Cortex of kidney (tissue), 1 donor: ENCODE measurements at places on chromosomes 12 and 14.

DNA sequence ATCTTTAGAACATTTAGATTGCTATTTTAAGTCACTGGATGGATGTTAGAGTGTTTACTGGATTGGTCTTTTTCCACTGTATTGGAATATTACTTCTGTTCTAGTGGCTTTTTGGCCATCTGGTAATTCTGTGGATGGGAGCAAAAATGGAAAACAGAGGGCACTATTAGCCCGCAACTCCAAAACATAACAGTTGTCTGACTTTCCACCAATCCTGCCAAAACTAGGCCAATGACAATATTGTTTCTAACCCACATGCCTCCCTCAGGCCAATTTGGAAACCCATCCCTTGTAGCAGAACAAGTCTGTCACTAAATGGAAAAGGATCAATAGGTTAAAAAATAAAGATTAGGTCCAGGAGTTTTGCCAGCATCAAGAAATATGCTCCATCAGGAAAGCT, 97.8 kb downstream of the ETNK1 start:
- no peak for DNase-seq

- no peak for DNase-seq
Measured at GRCh38 chr12:101698800-101699347, 1.4 kb downstream of the CHPT1 start.

DNA sequence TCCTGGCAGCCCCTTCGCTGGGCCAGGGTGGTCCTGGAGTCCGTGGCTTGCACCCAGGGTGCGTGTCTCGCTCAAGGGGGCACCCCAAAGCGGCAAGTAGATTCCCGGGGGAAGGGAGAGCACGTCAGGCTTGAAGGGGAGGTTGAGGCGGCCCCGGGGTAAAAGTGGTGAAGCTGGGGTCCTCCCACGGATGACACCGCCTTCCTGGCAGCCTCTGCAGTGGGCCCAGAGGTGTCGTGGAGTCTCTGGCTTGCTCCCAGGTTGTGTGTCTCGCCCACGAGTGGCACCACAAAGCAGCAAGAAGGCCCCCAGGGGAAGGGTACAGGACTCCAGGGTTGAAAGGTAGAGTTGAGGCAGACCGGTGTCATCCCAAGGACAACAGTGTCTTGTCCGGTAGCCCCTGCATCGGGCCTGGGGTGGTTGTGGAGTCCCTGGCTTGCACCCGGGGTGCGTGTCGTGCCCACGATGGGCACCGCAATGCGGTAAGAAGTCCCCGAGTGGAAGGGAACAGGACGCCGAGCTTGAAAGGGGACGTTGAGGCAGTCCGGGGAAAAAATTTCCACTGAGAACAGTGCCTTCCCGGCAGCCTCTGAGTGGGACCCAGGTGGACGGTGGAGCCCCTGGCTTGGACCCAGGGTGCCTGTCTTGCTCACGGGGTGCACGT, 158.0 kb upstream of the ALG10B start:
- no peak for DNase-seq

DNA sequence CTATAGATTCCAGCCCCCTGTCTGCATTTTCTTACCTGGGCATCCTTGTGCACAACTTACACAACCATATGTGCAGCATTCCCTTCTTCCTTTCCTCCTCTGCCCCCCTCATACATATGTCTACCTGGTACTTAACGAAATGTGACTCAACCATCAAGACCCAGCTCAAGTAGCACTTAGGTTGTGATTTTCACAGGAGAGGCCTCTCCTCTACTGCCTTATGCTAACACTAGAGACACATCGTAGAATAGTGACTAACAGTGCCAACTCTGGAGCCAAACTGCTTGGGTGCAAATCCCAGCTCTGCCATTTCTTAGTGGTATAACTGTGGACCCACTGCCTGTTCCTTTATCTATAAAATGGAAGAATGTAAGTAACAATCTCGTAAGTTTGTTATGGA, 24.1 kb upstream of the PLEKHA5 start:
- DNase-seq = no peak

DNA sequence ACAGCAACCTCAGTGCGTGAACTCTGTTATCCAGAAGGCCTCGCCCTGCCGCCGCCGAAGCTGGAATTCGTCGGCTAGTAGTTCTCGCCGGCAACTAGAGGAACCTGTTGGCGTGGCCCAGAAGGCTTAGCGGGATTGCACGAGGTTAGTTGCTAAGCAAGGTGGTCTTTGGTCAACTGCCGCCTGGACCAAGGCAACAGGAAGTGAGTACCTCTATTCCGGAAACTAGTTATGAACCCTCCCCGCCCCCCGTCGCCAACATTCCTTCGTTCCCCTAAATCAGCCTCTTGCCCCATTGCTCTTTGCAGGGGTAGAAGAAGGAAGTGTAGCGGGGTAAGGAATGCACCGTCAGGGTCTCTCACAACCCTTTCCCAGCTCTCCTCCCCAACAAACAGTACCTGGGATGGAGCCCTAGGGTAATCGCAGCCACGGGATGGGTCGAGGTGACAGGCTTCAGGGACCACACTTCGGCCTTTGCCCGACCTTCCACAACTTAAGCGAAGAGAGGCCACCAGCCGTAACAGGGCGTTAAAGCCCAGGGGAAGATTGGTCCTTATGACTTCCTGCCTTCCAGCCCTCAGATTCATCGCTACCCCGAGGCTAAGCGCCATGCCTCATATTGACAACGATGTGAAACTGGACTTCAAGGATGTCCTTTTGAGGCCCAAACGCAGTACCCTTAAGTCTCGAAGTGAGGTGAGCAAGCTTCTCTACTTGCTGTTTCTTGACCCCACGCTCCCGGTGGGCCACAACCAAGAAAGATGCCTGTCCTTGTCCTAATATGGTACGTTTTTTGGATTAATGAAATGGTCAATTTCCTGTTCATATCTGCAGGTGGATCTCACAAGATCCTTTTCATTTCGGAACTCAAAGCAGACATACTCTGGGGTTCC, at the start of gene GMPR2:
GMPR2 (plus strand) TSS at position 285 of the 893 bp plus-strand sequence; CDS start at position 610, 325 bp downstream.
- DNase-seq = peak; percentile 25

- DNase-seq = no peak
Measured at GRCh38 chr12:8681129-8681884, 16.5 kb upstream of the RIMKLB start.
